ENCODE measurements at places on chromosomes 7 and 10. TPM values are rescaled to one million over a fixed set of nuclear protein-coding genes. Genes with fewer than 3 reads are reported as not detected.

- ATAC-seq, result no peak
These were observed 125.6 kb downstream of the DNAJB6 start for GRCh38 chr7:157462419-157462771.

- no peak for ATAC-seq
These were observed 2.0 kb downstream of the FLNC start for GRCh38 chr7:128831994-128832879.

DNA sequence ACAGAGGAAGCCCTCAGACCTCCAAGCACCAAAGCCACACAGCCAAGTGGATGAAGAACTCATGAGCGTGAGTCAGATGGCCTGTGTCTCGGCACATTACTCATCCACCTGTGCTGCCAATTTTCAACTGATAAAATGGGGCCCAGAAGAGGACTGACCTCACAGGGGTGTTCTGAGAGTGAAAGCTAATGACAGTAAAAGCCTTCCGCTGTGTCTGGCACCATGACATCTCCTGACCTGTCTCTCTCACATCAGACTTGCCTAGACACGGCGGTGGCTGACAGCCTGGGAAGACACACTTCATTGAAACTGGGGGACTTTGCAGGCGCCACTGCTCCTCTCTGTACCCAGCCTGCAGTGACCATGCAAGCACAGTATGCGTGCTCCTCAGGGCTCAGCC, 8.3 kb upstream of the SLC18A3 start:
- no peak for ATAC-seq

DNA sequence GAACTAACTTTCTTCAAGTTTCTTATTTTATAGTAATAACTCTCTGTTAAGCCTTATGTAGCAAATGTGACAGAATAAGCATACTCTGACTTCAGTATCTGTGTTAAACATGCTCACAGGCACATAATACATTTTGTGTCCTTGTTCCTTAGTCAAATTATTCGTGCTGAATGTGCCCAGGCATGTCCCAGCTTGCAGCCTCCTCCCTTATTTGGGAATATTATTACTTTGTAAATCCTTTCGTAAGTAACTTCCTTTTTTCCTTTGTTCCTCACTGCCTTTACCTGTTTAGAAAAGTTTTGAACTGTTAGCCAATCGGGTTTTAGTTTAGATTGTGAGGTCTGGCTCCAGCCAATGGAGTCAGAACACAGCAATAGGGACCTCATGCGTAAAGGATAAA, 46.9 kb downstream of the GALNT11 start:
- ATAC-seq, result no peak

DNA sequence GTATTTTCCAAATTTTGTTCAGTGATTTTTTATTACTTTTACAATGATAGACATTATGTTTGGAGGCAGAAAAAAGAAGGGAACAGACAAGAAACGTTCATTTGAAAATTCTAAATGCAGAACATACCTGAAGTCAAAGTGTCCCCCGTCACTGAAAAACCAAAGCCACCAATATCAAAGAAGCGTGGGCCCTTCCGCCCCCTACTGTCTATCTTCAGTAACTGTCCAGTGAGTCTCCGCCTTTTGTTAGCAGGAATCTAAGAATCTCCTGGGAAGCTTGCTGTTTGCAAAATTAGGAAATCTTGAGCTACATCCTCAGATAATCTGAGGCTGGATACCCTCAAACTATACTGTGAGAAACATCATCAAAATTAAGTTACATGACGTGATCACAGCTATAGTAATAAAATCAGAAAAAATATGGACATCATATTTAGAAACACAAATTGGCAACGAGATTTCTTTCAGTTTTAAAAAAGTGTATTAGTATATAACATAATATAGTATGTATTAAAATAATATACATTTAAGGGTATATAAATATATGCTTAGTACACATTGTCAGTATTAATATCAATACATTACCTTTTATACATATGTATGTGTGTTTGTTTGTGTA, 169.3 kb upstream of the AKR1E2 start:
- no peak for ATAC-seq

GRCh38 chr7:66237906-66238772, 33.0 kb downstream of the TPST1 start:
- no peak for ATAC-seq

EBF3 gene
- not detected for total RNA-seq

MOGAT3 gene
- not detected for total RNA-seq
